ENCODE measurements at places on chromosomes 7 and 10.

DNA sequence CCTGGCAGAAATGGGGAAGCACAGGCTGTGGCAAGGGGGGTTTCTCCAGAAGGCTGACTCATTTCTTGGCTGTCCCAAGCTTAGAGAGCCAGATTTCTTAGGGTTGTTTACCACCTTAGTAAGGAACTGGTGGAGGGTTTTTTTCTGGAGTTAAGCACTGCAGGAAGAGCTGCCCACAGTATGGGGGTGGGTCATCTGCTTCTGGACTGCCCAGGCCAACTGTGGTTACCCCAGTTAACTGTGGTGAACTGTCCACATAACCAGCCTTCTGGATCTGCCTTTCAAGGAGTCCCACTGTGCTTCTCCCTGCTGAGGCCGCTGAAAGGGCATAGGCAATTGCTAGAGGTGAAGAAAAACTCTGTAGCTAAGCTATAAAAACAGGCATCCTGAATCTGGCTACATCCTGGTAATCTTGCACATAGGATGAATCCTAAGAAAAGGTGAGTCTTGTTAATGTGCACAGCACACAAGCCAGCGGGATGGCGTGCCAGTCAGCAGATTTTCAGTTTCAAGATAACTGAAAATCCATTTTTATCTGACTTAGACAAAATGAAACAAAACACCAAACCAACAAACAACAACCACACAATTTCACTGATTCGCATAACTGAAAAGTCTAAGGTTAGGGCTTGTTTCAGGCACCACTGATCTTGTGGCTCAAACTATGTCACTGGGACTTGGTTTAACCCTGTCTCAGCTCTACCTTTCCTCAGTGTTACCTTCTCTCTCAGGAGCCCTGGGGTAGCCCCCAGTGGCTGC, 21.6 kb upstream of the TSPAN33 start:
- no peak for DNase-seq

DNA sequence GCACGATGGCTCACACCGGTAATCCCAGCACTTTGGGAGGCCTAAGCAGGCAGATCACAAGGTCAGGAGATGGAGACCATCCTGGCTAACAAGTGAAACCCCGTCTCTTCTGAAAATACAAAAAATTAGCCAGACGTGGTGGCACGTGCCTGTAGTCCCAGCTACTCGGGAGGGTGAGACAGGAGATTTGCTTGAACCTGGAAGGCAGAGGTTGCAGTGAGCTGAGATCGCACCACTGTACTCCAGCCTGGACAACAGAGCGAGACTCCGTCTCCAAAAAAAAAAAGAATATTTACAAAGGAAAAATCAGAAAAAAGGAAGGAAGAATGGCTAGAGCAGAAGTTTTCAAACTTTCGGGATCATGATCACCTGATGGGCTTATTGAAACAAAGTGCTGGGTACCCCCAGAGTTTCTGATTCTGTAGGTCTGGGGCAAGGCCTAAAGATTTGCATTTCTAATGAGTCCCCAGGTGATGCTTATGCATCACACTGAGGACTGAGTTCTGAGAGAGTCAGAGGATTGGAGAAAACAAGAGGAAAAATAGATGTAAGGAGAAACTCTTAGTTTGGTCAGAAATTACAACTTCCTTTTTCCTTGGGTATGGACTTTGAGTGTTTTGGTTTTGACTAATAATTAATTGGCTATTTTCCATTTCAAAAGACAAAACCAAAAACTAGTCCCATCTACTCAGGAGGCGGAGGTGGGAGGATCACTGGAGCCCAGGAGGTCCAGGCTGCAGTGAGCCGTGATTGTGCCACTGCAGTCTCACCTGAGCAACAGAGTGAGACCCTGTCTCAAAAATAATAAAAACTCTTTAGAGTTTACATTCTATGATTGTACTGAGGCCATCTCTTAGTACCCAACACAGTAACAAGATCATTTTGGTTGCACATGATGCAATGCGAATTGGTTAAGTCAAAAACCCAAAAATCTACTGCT, 14.4 kb downstream of the MARCHF5 start:
- no peak for DNase-seq

- peak; percentile 93 for DNase-seq
Observed at GRCh38 chr7:149195180-149196150, at the start of gene ZNF282. TSS of gene ZNF282 (plus strand) at chr7:149195546. CDS start at chr7:149195590, 44 bp downstream.

DNA sequence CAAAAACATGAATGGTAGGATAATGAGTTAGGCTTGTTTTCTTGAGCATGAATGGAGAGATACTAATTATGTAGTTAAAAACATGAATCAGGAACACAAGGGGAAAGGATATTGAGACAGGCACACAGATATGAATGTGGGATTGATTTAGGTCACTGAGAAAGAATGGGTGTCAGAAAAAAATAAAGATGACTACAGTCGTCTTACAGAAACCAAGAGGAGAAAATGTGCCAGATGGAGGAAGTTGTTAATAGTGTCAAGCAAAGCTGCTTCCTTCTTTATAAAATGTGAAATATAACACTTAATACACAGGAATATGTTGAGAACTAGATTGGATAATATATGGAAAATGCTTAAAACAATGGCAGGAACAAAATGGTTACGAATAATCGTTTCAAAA, 173.3 kb upstream of the BET1 start:
- no peak for DNase-seq

DNA sequence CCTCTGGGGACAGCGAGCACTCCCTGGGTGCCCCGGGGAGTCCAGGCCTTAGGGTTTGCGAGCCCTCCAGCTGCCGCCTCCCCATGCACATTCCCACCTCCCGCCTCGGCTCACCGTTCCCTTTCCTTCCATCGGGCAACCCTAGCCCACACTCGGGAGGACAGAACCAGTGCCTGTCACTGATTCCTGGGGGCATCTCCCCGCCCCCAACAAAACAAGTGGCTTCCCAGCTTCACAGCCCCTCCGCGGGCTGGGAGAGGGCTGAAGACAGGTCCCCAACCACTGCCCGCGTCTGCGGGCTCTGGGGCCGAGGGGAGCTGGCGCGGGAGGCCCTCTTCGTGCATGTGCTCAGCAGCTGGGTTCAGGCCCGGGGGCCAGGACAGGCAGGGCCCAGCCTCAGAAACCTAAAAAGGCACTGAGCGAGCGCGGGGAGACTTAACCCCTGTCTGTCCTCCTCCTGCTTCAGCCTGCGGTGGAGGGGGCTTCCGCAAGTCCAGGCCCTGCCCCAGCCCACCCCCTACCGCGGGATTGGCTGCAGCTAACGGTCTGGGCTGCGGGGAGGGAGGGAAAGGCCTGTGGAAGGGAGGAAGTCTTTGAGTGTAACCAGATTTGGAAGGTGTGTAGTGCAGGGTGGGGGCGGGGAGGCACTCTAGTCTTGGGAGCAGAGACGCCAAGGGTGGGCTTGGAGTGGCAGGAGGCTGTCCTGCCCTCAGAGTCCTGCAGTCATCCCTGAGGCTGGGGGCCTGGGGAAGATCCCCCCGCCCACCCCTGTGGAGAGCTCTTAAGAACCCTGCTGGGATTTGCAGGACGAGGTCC, 1.2 kb downstream of the FLNC start:
- DNase-seq = no peak

DNA sequence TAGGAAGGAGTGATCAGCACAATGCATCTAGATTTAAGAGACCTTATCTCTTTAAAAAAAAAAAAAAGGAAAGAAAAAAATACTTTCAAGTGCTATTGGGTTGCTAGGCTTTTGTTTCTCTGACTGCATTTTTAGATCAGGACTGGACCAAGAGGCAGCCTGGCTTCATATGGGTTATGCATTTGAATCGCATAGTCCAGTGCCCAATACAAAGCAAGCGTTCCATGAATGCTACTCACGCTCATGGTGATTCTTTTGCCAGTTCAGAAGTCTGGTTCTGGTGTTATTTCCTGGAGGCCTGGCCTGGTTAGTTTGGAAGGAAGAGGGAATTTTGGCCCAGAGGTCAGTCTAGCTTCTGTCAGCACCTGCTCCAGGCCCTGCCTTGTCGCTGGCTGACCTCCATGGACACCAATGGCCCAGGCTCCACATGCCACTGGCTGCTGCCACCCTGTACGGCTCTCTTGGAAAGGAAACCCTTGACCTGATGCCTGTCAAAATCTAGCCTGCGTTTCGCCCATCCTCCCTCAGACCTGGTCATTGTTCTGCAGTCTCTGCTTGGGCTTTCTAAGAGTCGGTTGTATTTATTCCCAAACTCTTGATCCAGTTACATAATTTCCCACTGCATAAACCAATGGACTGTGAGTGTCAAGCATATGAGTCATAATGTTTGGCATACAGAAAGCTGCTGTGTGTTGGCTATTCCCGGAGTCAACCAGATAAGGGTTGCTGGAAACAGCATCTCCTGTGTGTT, 74.3 kb upstream of the MKX start:
- DNase-seq = no peak

DNA sequence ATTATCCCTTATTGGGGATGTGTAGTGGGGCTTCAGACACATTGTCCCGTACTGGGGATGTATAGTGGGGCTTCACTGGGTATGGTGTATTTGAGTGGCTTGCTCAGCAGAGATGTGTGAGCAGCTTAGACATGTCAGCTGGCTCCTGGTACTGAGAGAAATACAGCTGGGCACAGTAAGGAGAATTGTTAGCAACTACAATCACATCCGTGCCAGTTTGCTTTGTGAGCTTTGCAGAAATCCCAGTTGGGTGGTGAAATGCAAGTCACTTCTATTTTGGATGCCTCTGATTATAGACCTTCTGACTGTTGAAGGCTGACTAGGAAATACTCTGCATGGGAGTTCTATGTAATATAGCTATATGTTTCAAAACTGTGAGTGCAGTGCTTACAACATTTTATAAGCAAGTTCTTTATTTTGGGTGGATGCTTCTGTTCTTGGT, 10.8 kb downstream of the CCNY start:
- DNase-seq = no peak

GRCh38 chr10:75126277-75126676, 14.8 kb downstream of the SAMD8 start:
- no peak for DNase-seq

DNA sequence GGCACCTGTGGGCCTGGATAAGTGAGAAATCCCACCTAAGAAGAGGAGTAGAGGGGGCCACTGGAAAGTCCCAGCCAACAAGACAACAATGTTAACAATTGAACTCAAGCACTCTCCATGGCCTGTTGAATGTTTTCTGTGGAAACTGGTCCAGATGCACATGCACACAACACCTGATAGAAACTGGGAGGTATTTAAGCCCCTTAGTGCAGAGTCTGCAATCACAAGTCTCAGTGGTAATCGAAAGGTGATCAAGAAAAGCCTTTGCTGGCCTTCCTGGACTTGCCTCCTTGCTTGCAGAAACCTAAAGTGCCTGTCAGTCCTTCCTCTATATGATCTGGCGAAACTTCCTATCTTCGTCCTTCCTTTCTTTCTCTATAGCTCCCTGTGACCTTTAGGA, 30.6 kb upstream of the HNRNPH3 start:
- no peak for DNase-seq

- DNase-seq = no peak
Observed at GRCh38 chr10:10911035-10911434, 106.6 kb upstream of the CELF2 start.

DNA sequence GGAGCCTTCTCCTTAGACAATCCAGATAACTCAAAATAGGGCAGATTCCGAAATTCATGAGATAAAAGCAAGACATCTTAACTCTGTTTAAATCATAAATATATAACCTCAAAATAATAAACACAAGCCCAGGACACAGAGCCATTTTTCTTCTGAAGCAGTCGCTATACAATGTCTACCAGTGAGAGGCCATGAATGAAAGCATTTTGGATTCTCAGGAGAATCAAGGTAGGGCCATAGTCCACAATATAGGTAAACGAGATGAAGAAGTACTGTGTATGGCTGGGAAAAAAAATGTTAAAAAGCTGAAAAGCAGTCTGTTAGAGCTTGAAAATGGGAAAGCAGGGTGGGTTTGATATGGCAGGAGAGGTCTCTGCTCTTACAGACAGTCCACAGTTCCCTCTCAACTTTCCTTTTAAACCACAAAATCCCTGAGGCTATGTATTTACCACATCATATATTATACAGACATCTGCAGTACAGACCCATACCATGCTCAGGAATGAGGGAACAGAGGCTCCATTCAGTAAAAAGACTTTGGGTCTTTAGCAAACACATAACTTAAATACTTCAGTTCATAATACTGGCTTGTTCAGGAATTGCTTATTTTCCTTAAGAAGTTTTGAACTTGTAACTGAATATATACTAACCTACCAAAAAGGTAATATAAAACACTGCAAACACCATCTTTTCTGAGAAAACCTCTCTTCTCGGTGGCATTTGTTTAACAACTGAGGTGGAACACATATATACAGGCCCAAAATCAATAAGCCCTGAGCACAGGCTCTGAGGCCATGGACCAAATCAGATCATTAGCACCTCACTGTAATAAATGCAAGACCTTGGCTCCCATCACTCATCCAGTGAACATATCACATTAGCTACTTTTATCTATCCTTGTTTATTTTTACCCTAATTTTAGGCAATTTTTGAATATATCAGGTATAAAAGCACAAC, 109.3 kb downstream of the SORBS1 start:
- no peak for DNase-seq

GRCh38 chr10:17438583-17438982, 15.8 kb downstream of the ST8SIA6 start:
- no peak for DNase-seq

DNA sequence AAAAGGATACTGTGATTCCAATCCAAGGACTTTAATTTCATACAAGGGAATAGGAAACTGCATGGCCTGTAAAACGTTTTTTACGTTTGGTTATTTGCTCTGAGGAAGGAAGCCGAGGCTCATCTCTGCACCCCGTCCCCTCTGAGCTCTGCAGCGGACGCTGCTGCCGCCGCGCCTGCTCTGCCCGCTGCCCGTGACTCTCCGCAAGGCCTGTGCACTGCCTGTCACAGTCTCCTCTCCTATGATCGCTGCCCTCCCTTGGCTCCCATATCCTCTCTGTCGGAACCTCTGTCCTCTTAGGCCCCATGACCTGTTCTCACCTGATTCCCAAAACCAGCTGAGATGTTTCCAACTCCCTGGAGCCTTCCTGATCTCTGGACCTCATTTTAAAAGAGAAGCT, 320.3 kb upstream of the ZNF32 start:
- no peak for DNase-seq

DNA sequence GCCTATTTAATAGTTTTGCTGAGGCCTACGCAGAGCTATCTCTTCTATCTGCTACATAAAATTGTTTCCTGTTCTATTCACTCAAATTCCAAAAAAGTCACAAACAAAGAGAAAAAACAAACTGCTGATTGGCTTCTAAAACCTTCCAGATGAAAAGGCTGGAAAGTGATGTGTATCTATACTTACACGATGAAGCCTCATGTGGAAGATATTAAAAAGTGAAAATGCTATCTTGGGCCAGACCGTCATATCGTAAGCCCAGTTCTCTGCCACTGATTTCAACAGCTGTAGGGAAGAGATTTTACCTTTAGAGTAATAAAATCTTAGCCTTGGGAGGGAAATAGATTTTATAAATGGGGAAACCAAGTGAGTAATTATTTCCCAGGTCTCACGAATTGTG, 394.8 kb downstream of the KIF20B start:
- no peak for DNase-seq

- no peak for DNase-seq
Observed at GRCh38 chr10:111367531-111367930, 290.7 kb downstream of the ADRA2A start.

- DNase-seq = peak; percentile 30
Observed at GRCh38 chr10:124995605-124996004, 53.7 kb downstream of the ZRANB1 start.
